ENCODE measurements at places on chromosomes 5 and 9.
A peak's percentile ranks its signal among the peaks of the same experiment; 100 is the strongest.

DNA sequence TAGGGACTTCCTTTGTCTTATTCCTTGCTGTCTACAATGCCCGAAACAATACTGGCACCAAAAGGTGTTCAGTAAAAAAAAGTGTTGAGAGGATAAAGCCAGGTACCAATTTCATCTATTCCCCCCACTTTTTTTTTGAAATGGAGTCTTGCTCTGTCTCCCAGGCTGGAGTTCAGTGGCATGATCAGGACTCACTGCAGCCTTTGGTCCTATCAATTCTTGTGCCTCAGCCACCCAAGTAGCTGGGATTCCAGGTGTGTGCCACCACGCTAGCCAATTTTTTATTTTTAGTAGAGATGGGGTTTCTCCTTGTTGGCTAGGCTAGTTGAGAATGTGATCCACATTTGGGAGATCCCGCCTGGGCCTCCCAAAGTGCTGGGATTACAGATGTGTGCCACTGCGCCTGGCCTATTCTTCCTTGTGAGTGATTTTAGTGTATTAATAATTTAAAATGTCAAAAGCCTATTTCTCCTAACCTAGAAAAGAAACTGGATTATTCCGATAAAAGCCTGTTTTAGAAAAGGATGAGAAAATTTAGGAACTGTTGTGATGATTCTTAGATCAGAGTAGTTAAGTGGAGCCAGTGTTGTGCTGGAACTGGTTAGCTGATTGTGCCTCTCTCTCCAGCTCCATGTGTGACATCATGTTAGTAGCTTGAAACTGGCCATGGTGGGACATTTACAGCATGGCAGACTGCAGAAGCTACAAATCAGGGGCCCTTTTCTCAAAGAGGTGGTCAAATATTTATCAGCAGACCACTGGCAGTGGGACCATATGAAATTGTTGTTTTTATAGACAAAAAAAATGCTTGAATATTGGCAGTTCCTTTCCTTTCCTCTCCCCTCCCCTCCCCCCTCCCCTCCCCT lies 14.3 kb downstream of the CDC42SE2 start:
- DNase-seq: peak; percentile 63

- peak; percentile 63 for DNase-seq
Observed at GRCh38 chr9:120710110-120710981, 3.9 kb downstream of the MEGF9 start.

GRCh38 chr5:167626341-167627123 lies 664.9 kb upstream of the WWC1 start:
- no peak for DNase-seq

DNA sequence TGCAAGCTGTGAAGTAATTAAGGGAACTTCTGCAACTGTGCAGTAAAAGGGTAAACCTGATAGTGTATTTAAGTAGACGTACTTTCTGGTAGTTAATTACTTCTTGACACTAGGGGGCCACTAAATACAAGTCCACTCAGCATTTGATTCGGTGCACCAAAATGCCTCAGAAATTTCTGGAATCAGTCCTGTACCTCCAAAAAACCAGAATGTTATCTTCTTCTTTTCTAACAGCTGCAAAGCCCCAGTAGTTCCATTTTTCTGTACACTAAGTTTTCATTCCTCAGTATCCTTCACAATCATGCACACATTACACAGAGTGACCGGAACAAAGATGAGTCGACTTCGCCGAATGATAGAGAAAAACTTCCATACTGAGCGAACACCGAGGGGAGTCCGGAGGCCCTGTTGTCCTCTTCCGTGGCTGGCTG lies 484 bp downstream of the GFM2 start:
- peak; percentile 60 for DNase-seq

- no peak for DNase-seq
Observed at GRCh38 chr9:5848372-5848882, 15.5 kb upstream of the ERMP1 start.

- no peak for DNase-seq
Observed at GRCh38 chr9:24257726-24258125, 288.0 kb downstream of the IZUMO3 start.

DNA sequence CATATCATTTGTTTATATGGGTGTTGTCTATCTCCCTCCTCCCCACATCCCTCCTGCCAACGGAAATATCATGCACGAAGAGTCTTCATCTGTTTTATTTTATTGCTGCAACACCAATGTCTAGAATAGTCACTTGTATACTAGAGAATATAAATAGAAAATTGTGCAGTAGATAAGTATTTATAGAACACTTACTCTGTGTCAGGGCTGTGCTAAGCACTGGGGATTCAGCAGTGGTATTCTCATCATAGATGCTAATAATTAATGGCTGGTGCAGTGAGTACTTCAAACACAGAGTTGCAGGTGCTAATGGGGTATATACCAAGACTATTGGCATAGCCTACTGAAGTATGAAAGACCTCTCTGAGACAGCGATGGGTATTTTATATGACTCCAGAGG lies 353.5 kb upstream of the CDH6 start:
- DNase-seq: no peak

GRCh38 chr5:58582019-58582802 lies 664 bp upstream of the RAB3C start:
- no peak for DNase-seq

GRCh38 chr5:128074171-128074570 lies 9.4 kb upstream of the SLC12A2 start:
- DNase-seq: no peak

- no peak for DNase-seq
Observed at GRCh38 chr5:180522330-180522729, 28.2 kb downstream of the CNOT6 start.

GRCh38 chr5:149445739-149446369 lies 66.8 kb upstream of the IL17B start:
- DNase-seq: no peak

GRCh38 chr5:171808951-171809350 lies 23.3 kb downstream of the SMIM23 start:
- DNase-seq: no peak

DNA sequence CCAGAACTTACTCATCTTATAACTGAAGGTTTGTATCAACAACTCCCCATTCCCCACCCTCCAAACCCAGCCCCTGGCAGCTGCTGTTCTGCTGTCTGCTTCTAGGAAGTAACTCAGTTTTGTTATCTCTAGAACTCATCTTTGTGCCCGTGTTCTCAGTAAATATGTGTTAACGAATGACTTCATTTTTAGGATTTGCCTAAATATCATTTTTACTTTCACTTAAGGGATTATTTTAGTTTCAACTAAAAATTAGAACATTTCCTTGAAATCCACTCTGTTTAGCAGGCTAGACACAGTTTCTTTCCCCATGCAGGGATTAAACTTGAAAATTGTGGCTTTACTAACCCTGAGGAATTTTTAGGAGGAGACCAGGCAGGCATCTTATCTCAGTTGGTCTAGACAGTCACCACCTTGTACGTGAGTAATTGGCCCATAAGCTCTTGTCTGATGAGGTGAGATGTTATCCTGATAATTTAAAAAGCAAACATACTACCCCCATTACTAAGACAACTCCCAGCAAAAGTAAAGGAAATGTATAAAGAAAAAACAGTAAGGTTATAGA lies 68.2 kb upstream of the TNFAIP8 start:
- peak; percentile 84 for DNase-seq

DNA sequence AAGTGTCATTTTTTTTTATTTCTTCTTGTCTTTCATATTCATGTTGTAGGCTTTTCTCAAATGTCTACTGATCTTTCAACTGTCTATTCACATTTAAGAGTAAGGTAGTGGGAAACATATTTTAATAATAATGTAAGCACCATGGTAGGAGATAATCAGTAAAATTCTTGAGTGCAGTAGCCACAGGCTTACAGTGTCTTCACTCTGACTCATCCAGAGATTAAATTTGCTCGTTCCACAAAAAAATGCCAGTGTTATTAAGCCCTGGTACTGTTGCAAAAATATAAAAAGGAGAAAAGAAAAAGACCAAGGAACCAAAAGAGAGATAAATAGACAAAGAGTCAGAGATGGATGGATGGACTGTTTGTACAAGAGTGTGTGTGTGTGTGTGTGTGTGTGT lies 43.0 kb downstream of the PARP8 start:
- no peak for DNase-seq

- DNase-seq: no peak
Observed at GRCh38 chr9:121388140-121388905, 18.3 kb upstream of the STOM start.

- no peak for DNase-seq
Observed at GRCh38 chr9:35603506-35603985, 1.5 kb upstream of the TESK1 start.

DNA sequence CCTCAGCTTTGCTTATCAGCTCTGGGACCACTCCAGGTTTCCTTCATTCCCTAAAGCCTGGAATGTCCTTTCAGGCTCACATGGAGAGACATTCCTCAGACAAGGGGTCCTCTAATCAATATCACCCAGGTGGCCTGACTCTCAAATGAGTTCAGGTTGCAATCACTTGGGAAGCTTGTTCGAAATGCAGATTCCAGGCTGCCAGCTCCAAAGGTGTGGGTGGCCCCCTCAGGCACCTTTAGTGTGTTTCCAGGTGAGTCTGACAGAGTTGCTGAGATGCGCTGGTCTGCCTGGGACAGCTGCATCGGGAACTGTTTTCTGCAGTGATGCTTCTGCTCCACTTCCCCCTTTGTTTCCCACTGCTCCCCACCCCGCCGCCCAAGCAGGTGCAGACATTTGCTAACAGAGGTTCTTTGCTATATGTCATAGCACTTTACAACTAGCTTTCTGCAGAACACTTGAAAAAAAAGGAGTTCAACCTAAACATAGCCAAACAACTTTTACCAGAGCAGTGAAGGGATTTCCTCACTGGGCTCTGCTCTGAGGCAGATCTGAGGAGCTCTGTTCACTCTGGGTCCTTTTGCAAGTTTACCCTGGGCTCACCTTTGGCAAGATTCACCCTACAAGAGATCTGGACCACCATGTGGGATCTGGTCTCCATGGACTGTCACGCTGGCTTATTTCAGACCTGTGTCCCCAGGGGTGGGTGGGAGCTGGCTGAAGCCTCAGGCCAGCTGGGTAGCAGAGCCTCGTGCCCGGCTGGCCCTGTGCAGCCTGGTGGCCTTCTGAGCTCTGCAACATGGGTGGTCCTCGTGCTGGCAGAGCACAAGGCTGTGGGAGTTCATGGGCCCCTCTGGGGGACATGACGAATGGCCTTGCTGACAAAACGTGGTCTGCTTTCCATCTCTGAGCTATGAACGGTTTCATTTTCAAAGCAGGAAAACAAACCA lies 539.6 kb downstream of the CCDC171 start:
- DNase-seq: no peak

DNA sequence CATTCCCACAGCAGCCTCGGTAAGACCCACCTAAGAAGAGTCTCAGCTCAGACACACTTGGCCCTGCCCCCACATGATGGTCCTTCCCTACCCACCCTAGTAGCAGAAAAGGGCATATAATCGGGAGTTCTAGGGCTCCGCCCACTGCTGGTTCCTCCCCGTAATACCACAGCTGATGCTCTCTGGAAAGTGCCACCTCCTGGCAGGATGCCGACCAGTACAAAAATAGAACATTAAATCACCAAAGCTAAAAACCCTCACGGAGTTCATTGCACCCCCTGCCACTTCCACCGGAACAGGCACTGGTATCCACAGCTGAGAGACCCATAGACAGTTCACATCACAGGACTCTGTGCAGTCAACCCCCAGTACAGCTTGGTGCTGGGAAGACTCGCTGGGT lies 271.3 kb downstream of the KIAA0825 start:
- no peak for DNase-seq

DNA sequence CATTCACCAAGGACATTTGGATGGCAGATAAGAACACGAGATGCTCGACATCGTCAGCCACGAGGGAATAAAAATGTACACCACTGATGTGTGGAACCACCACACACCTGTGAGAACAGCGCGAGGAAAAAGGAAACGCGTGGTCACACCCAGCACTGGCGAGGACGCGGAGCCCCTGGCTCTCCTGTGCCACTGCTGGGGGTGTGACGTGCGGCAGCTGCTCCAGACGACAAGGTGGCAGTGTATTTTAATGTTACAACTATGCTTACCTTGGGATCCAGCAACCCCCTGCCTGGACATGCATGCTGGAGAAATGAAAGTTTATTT lies 13.6 kb upstream of the CEP72 start:
- DNase-seq: no peak

DNA sequence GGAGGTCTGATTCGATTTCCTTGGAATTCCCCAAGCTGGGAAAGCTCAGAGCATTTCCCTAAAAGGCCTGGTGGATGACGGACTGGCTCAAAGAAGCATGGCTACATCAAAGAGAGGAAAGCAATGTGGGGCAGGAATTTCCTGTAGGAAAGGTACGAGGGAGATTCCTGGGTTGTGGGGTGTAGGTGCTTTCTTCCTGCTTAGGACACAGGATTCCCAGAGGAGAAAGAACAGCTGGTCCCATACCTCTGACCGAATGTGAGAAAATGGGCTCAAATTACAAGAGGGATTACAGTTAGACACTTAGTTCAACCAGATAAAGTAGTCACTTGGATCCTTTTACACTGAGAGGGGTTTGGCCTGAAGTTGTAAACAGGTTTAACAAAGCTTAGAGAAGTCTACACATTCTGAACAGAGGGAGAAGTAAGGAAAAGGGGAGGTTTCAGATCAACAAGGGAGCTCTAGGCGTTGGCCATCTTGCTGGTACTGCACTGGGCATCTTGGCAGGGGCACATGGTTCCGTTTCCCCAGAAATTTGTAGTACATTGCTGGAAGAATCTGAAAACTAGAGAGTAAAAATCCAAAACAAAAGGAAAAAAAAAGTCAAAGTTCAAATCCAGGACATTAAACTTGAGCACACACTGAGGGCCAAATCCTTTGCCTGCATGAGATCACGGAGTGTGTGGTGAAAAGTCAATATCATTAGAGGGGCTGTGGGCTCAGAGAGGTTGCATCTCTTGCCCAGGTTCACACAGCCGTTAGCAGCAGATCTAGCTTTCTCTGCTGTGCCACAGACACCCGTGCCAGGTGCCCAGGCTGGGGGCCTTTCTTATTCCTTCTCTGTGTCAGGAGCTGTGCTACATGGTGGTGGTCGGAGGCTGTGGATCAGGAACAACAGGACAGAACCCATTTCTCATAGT lies 171.3 kb downstream of the RGS3 start:
- peak; percentile 25 for DNase-seq

DNA sequence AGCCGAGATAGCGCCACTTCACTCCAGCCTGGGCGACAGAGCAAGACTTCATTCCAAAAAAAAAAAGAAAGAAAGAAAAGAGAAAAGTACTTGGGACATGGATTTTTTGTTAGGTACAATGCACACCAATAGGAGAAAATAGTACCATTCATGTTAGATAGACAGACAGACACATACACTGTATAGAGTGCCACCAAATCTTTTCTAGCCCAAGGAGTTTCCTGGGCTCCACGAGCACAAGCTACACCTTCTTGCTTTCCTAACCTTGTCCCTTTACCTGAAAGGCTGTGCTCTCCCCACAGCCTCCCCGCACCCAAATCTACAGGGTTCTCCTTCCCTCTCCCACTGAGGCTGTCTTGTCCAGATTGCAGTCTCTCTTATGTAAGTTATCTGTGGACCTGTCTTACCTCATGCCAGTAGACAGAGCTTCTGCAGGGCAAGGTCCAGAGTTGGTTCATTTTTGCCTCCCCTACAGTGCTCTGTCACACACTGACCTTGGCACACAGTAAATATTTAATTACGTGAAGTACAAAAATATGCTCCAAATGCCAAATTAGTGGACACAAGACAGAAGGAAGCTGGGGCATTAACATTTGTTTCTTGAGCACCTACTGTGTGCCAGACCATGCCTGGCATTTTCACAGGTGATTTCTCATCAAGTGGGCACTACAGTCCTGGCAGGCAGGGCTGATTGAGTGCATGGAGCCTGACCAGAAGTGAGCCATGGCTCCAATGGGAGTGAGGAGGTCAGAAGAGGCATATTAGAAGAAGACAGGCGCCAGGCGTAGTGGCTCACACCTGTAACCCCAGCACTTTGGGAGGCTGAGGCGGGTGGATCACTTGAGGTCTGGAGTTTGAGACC lies 5.9 kb downstream of the ALAD start:
- no peak for DNase-seq

- DNase-seq: no peak
Observed at GRCh38 chr5:85681871-85682270, 935.9 kb upstream of the COX7C start.
